Suprapubic skin (tissue), 4 donors: ENCODE measurements at places on chromosomes 6 and 20. TPM values are rescaled to one million over a fixed set of nuclear protein-coding genes. Genes with fewer than 3 reads are reported as not detected.

Gene LTA
- not detected for total RNA-seq

Gene BMP7
- 23.4 TPM for total RNA-seq

Gene CST5
- not detected for total RNA-seq

Gene MROH8
- total RNA-seq, result 4.7 TPM

Gene CFAP61
- total RNA-seq, result 0.18 TPM

Gene LRFN2
- total RNA-seq, result not detected

Gene ZNF76
- total RNA-seq, result 22.9 TPM

Gene NMBR
- total RNA-seq, result 0.72 TPM

Gene GSTA2
- total RNA-seq, result not detected

Gene DXO
- total RNA-seq, result 13.1 TPM

Gene COL9A3
- 6.8 TPM for total RNA-seq

Gene SLC26A8
- total RNA-seq, result not detected

Gene CLPSL2
- not detected for total RNA-seq

Gene OR12D3
- not detected for total RNA-seq
